ENCODE measurements at places on chromosomes 1 and 21.
A peak's percentile ranks its signal among the peaks of the same experiment; 100 is the strongest.

GRCh38 chr1:152878042-152878441, at the start of gene SMCP:
SMCP (plus strand) TSS chr1:152878322; CDS start chr1:152884423, 6,101 bp downstream.
- DNase-seq, result no peak

GRCh38 chr1:27350663-27351540, 9.1 kb downstream of the SYTL1 start:
- no peak for DNase-seq

- DNase-seq, result no peak
Observed at GRCh38 chr1:177809819-177810218, 160.0 kb downstream of the SEC16B start.

DNA sequence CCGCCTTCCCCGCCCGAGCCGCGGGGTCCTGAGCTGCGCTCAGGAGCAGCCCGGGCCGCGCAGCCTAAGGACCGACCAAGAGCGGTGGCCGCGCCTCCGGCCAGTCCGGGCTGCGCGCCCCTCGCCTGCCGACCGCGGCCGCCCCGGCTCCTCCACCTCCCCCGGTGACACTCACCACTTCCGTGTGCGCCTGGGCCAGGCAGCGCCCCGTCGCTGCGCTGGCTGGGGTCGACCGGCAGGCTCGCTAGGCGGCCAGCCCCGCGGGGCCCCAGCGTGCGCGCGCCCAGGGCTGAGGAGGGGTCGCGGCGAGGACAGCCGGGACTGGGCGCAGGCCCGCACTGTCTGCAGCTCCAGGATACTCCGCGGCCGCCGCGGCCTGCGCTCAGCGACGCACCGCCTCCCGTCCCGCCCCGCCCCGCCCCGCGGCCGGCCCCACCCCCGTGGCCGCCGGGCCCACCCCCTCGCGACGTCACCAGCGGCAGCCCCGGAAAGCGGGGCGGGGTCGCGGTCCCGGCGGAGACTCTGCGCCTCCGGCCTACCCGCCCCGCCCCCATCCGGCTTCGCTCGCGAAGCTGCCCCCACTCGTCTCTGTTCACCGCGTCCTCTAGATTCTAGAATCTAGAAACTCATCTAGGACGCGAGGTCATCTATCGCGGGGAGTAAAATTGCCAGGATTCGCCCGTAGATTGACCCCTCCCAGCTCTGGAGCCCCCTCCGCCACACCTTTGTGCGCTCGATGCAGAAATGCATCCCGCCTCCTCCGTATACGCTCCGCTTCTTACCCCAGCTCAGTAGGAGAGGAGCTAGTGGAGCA, at the start of gene JAK1:
TSS of gene JAK1 (minus strand) at position 392 of the 814 bp plus-strand sequence. CDS start 80,285 bp downstream, outside the sequence.
- DNase-seq, result peak; percentile 91

GRCh38 chr1:217542837-217543236, 88.1 kb downstream of the GPATCH2 start:
- no peak for DNase-seq

DNA sequence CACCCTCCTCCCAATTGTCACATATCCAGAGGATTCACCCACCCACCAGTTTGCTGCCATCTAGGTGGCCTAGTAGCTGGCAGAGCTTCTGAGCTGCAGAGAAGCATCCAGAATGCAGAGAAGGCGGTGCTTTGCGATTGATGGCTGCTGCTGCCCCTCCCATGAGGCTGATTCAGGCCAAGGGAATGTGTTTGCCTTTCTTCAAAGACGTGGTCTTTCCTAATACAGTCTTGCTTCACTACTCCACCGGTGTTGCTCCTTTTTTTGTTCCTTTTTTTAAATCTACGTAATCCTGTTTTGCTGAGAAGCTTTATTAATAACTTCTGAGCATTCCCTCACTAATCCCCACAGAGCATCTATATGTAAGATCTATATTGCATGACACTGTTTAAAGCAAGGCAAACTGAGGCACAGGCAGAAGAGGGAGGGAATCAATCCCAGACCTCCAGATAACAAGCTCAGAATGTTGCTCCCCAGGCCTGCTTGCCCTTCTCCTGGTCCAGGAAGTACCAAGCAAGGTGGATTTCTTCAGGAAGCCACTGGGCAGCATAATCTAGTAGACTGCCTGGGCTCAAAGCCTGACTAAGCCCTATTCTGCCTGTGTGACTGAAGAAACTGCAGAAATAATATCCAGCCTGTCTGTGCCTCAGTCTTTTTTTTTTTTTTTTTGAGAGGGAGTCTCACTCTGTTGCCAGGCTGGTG, 275.5 kb upstream of the FMN2 start:
- no peak for DNase-seq

DNA sequence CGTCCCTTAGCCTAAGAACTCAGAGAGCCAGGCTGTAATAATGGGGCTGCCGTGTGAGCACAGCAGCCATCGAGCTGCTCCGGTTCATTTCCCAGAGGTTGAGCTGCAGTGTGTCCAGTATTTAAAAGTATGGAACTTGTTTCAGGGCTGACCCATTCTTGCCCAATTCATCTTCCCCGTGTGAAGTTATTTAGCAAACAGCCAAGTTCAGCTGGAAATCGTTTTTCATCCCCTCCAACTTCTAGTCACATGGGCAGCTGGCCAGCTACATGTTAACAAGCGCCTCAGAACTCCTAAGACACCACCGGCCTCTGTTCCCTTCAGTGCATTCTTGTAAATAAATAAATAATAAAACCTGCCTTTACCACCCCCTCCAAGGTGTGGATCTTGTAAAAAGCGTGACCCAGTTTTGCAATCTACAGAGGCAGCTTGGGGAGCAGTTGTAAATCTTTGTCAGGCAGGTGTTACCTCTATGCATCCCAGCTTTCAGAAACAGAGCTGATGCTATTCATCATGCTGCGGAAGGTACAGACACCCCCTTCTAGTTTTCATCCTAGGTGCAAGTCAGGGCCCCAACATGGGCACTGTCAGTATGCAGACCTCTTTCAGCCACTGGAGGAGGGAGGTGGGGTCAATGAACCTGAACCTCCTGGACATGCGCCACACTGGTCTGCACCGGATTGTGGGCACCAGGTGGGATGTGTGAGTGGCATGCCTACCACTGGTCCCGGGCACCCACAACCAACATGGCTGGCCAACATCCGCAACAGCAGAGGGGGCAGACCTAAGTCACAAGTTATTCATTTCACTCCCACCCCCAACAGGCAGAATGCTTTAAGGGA, 18.7 kb upstream of the KNCN start:
- no peak for DNase-seq

DNA sequence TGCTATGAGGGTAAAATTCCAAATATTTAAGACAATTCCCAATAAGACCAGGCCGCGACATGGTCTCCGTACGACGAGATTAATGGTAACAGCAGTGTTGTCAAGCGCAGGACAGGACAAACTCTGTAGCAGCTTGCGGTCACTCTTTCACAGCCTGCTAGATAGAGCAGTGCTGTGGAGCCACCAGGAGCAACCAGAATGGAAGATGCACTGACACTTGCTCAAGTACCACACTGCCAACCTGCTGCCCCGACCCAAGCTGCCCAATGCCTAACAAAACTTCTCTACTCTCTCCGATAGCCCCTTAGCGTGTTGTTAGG, 636 bp downstream of the WARS2 start:
- no peak for DNase-seq
